ENCODE measurements at places on chromosomes 16 and 17.
A peak's percentile ranks its signal among the peaks of the same experiment; 100 is the strongest.

GRCh38 chr17:8022360-8023003 lies 16.4 kb upstream of the ALOX15B start:
- no peaks in the 10 kb centered on the region for H3K36me3 ChIP-seq
- no peak overlapping the region for H3K27ac ChIP-seq
- H3K4me1 ChIP-seq, result no peaks in the 10 kb centered on the region
- no peak for DNase-seq
- no peak overlapping the region for H3K4me3 ChIP-seq

- H3K36me3 ChIP-seq, result no peaks in the 10 kb centered on the region
- DNase-seq, result no peak
- no peak overlapping the region for H3K27ac ChIP-seq
- H3K4me3 ChIP-seq, result no peak overlapping the region
Observed at GRCh38 chr17:77718669-77718961, 239.9 kb upstream of the TNRC6C start.

DNA sequence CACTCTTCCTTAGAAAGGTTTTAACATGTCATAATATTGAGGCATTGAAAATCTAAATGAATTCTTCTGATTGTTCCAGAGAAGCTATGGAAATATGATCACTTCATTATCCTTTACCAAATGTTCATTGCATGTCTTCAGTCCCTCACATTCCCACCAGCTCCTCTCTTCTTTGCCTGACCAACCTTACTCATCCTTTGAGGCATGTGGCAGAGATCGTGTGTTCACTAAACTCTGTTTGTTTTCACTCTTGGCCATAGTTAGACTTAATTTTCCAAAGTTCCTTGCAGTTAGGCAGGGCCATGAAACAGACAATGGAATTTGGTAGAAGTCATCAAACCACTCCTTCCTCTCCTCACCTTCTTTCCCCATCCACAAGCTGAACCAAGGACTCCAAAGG lies 266.5 kb upstream of the HSBP1 start:
- no peaks in the 10 kb centered on the region for H3K4me1 ChIP-seq
- no peak for DNase-seq
- H3K27ac ChIP-seq, result no peak overlapping the region
- no peak overlapping the region for H3K4me3 ChIP-seq
- no peaks in the 10 kb centered on the region for H3K27me3 ChIP-seq

- no peak for DNase-seq
- no peak overlapping the region for H3K27ac ChIP-seq
- no peaks in the 10 kb centered on the region for H3K36me3 ChIP-seq
- H3K4me3 ChIP-seq, result no peak overlapping the region
Observed at GRCh38 chr16:17753434-17753833, 282.7 kb upstream of the XYLT1 start.

DNA sequence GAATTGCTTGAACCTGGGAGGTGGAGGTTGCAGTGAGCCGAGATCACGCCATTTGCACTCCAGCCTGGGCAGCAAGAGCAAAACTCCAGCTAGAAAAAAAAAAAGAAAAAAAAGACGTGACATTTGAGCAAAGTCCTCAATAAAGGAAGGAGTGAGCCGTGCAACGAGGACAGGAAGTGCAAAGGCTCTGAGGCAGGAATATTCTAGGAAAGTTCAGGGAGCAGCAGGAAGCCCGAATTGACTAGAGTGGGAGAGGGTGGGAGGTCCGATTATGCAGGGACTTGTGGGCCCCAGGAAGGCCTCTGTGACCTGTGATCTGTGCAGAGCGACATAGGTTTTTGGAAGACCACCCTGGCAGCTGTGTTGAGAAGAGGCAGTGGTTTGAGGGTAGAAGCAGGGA lies 8.6 kb upstream of the LASP1NB start:
- DNase-seq, result no peak
- no peaks in the 10 kb centered on the region for H3K27me3 ChIP-seq
- H3K36me3 ChIP-seq, result peaks cover 87% of the 10 kb centered on the region
- peaks cover 31% of the 10 kb centered on the region for H3K4me1 ChIP-seq

- H3K27me3 ChIP-seq, result no peaks in the 10 kb centered on the region
- no peak overlapping the region for H3K4me3 ChIP-seq
- no peaks in the 10 kb centered on the region for H3K4me1 ChIP-seq
- H3K36me3 ChIP-seq, result no peaks in the 10 kb centered on the region
Observed at GRCh38 chr17:70976447-70976846, 807.1 kb downstream of the KCNJ2 start.

GRCh38 chr17:67574658-67575293 lies 143.0 kb upstream of the NOL11 start:
- no peaks in the 10 kb centered on the region for H3K36me3 ChIP-seq
- no peak overlapping the region for H3K4me3 ChIP-seq
- no peaks in the 10 kb centered on the region for H3K4me1 ChIP-seq
- DNase-seq, result no peak

- H3K4me1 ChIP-seq, result no peaks in the 10 kb centered on the region
- no peak for DNase-seq
- H3K4me3 ChIP-seq, result no peak overlapping the region
- no peak overlapping the region for H3K27ac ChIP-seq
Observed at GRCh38 chr16:88103581-88104188, 152.5 kb downstream of the BANP start.

DNA sequence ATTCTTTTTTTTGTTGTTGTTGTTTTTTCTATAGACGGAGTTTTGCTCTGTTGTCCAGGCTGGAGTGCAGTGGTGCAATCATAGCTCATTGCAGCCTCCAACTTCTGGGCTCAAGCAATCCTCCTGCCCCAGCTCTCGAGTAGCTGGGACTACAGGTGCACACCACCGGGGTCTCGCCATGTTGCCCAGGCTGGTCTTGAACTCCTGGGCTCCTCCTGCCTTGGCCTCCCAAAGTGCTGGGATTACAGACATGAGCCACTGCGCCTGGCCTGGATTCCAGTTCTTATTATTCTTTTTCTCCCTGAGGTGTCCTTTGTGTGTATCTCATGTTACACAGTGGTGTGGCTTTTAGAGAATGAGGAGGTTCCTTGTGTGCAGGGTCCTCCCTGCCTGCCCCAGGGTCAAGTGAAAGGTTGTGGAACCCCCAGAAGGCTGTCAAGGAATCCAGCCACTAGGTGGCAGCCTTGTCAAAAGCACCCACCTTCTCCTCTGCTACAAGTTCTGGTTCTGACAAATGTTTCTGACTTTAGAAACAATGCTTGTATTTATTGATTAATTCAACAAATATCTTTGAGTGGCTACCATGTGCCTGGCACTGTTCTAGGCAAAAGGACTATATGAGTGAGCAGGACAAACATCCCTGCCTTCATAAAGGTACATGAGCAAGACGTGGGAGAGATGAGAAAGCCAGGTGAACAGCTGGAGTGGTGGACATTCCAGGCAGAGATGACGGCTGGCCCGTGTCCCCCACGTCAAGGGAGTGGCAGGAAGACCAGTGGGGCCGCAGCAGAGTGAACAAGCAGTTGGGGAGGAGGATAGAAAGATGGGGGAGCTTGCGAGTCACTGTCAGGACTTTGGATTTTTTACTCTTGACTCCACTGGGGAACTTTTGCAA lies 112.4 kb downstream of the SPECC1 start:
- H3K36me3 ChIP-seq, result no peaks in the 10 kb centered on the region
- peak; percentile 30 for DNase-seq
- peaks cover 3% of the 10 kb centered on the region for H3K27me3 ChIP-seq
- no peak overlapping the region for H3K27ac ChIP-seq

GRCh38 chr16:70454222-70455034 lies at the start of gene FCSK:
TSS of gene FCSK (plus strand) at chr16:70454595. CDS start at chr16:70463191, 8,596 bp downstream.
- DNase-seq, result peak; percentile 9
- peaks cover 23% of the 10 kb centered on the region for H3K4me1 ChIP-seq
- peak within 1 kb of the TSS; percentile 93 for H3K4me3 ChIP-seq

DNA sequence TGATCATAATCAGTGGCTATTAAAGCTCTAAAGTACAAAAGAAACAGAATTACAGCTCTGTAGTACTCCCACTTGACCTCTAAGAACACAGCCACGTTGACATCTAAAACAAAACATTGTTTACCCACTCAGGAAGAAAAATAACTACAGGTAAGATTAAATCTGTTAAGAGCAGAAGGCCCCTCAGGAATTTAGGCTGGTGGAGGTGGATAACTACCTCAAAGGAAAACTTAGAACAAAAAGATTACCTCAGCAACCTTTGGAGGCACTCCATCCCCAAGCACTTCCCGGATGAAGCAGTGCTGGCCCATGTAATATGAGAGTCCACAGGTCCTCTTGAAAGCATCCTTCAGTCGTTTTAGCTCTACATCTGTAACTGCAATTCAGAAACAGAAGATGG lies 46.7 kb downstream of the USP32 start:
- DNase-seq, result no peak
- H3K36me3 ChIP-seq, result no peaks in the 10 kb centered on the region
- H3K27ac ChIP-seq, result no peak overlapping the region
- H3K4me1 ChIP-seq, result peaks cover 4% of the 10 kb centered on the region
- no peak overlapping the region for H3K4me3 ChIP-seq

- no peak overlapping the region for H3K27ac ChIP-seq
- H3K4me3 ChIP-seq, result no peak overlapping the region
- no peaks in the 10 kb centered on the region for H3K36me3 ChIP-seq
- peaks cover 54% of the 10 kb centered on the region for H3K4me1 ChIP-seq
- no peak for DNase-seq
Observed at GRCh38 chr17:79936641-79937381, 97.6 kb upstream of the CBX4 start.

GRCh38 chr16:12494661-12495060 lies 309.0 kb downstream of the CPPED1 start:
- no peak for DNase-seq
- no peaks in the 10 kb centered on the region for H3K36me3 ChIP-seq
- H3K27me3 ChIP-seq, result no peaks in the 10 kb centered on the region
- no peak overlapping the region for H3K4me3 ChIP-seq
- no peaks in the 10 kb centered on the region for H3K4me1 ChIP-seq

- no peaks in the 10 kb centered on the region for H3K27me3 ChIP-seq
- H3K36me3 ChIP-seq, result no peaks in the 10 kb centered on the region
- no peak overlapping the region for H3K4me3 ChIP-seq
- no peaks in the 10 kb centered on the region for H3K4me1 ChIP-seq
- no peak for DNase-seq
Observed at GRCh38 chr17:55693254-55694216, 29.1 kb downstream of the TMEM100 start.

GRCh38 chr16:88414521-88415380 lies 32.0 kb downstream of the ZNF469 start:
- H3K4me1 ChIP-seq, result no peaks in the 10 kb centered on the region
- no peaks in the 10 kb centered on the region for H3K36me3 ChIP-seq
- H3K27me3 ChIP-seq, result no peaks in the 10 kb centered on the region
- no peak overlapping the region for H3K4me3 ChIP-seq

GRCh38 chr17:29958947-29959657 lies 17.7 kb downstream of the EFCAB5 start:
- no peak for DNase-seq
- no peak overlapping the region for H3K27ac ChIP-seq
- H3K4me1 ChIP-seq, result no peaks in the 10 kb centered on the region
- H3K27me3 ChIP-seq, result no peaks in the 10 kb centered on the region

DNA sequence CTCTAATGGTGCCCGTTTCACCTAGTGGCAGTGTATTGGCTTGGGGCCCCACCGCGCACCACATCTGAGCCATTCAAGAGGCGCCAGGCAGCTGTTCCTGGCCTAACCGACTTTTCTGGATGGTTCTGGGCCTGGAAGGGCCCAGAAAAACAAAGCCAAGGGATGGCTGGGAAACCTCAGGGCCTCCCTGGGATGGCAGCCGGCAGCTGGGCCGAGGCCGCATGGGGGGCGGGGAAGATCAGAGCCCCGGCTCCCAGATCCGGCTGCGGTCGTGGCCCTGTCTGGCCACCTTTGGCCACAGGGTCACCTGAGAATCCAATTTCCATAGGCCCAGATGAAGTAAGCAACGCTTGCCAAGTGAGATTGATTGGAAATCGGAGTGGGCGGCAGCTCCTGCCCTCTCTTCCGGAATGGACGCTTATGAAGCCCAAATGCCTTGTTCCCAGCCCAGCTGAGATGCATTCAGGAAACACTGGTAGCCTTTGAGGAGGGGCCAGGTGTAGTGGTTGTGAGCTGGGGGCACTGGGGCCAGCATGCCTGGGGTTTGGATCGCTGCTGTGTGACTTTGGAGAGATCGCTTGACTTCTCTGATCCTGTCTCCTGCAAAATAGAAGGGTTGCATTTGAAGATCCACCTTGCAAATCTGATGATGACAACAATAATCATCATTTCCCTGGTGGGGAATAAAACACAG lies 163.8 kb upstream of the GSE1 start:
- H3K27ac ChIP-seq, result peak overlapping the region; percentile 65
- H3K4me3 ChIP-seq, result no peak overlapping the region
- H3K4me1 ChIP-seq, result peaks cover 20% of the 10 kb centered on the region
- no peak for DNase-seq

DNA sequence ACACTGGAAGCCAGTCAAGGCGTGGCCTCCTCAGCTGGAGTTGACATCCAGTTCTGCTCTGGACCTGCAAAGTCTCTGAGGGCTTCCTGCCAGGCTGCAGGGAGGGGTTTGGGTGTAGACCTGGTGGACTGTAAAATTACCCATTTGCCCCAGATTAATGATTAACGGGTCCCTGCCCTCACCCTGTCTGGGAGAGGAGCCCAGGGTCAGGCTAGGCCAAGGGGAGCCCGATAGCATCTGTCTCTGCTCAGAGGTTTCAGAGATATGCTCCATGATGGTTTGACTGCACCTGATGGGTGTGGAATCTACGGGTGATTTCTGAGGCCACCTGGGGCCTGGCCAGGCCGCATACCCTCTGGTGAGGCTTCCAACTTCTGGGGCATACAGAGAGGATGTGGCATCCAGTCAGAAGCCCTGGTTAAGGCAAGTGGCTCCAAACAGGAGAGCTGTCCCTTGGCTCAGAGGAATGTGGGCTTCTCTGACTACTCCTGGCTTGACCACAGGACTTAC lies 11.2 kb downstream of the PPY start:
- no peaks in the 10 kb centered on the region for H3K36me3 ChIP-seq
- no peak overlapping the region for H3K4me3 ChIP-seq
- H3K27ac ChIP-seq, result no peak overlapping the region
- no peak for DNase-seq

- no peaks in the 10 kb centered on the region for H3K4me1 ChIP-seq
- H3K27ac ChIP-seq, result no peak overlapping the region
- H3K36me3 ChIP-seq, result no peaks in the 10 kb centered on the region
- H3K27me3 ChIP-seq, result peaks cover 32% of the 10 kb centered on the region
- no peak overlapping the region for H3K4me3 ChIP-seq
Observed at GRCh38 chr16:57940382-57940966, 30.5 kb downstream of the CNGB1 start.

- DNase-seq, result no peak
- no peak overlapping the region for H3K4me3 ChIP-seq
- no peaks in the 10 kb centered on the region for H3K4me1 ChIP-seq
- H3K27ac ChIP-seq, result peak overlapping the region; percentile 79
Observed at GRCh38 chr16:3510416-3510815, 9.6 kb downstream of the CLUAP1 start.

GRCh38 chr17:63998050-63998720 lies at the start of gene PRR29:
TSS of gene PRR29 (plus strand) at chr17:63998351. CDS start at chr17:63998365, 14 bp downstream.
- H3K27ac ChIP-seq, result no peak within 1 kb of the TSS
- peak within 1 kb of the TSS; percentile 82 for H3K4me3 ChIP-seq
- peak; percentile 69 for DNase-seq
- H3K4me1 ChIP-seq, result peaks cover 4% of the 10 kb centered on the region
- no peaks in the 10 kb centered on the region for H3K27me3 ChIP-seq

DNA sequence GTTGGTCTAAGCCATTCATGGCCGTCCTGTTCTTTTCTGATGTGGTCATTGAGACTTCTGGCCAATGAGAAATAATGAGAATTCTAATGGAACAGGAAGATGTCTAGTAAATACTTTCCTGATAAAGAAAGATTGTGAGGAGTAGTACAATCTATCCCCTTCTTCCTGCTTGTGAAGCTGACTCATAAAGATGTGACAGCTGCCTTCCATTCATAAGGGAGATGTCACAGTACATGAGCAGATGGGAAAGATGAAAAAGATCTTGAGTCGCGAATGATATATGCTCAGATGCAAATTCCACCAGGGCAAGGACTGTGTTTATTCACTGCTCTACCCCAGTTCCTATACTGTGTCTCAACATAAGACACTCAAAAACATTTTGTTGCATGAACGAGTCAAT lies 111.7 kb upstream of the FOXF1 start:
- no peaks in the 10 kb centered on the region for H3K4me1 ChIP-seq
- H3K36me3 ChIP-seq, result no peaks in the 10 kb centered on the region
- no peaks in the 10 kb centered on the region for H3K27me3 ChIP-seq
